ENCODE measurements at places on chromosomes 1 and 21.

DNA sequence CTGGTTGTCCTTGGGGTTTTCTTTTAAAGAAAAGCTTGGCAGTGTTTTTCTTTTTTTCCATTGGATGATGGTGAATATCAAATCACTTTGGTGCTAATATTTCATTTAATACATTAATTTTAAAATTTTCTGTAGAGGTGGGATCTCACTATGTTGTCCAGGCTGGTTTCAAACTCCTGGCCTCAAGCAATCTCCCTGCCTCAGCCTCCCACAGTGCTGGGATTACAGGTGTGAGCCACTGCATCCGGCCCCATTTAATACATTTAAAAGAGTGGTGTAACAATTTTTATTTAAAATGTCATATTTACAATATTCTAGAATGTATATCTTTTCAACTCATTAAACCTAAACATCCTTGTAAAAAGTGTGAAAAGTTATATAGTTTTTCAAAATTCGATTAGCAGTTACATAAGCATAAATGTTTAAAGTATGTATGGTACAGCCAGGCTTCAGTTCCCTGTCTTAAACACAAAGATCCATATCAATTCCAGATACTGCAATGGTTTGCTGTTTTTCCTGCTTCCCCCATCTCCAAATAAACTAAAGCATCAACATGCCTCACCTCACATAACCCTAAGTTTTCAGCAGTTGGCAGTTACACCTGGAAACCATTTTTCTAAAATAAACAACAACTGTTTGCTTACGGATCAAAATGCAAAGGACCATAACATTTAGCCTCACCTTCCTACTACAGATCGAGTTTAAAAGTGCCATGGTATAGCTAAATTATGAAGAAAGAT, 8.9 kb upstream of the LGALS8 start:
- no peak for DNase-seq

DNA sequence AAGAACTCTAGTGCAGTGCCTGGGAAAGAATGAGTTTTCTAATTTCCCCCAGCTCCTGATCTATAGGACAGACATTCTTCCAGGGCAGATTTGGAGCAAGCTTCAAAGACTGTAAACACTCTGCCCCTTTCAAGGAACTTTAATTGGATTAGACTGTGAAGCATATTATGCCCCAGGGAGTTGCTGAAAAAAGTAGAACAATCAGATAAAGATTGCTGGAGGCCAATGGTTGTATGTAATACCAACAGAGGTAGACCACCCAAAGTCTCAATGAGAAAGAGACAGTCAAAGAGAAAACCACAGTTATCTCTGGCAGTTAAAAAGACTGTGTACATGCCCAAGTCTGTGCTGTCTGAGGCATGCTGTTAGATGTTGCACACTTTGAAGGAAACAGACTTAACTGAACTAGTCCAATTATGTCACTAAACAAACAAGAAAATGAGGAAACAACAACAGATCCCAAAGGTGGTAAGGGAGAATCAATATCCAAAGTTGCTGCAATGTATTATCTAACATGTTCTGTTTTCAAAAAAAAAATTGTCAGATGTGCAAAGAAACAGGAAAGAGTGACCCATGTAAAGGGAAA, 24.4 kb downstream of the C4BPA start:
- DNase-seq, result no peak

DNA sequence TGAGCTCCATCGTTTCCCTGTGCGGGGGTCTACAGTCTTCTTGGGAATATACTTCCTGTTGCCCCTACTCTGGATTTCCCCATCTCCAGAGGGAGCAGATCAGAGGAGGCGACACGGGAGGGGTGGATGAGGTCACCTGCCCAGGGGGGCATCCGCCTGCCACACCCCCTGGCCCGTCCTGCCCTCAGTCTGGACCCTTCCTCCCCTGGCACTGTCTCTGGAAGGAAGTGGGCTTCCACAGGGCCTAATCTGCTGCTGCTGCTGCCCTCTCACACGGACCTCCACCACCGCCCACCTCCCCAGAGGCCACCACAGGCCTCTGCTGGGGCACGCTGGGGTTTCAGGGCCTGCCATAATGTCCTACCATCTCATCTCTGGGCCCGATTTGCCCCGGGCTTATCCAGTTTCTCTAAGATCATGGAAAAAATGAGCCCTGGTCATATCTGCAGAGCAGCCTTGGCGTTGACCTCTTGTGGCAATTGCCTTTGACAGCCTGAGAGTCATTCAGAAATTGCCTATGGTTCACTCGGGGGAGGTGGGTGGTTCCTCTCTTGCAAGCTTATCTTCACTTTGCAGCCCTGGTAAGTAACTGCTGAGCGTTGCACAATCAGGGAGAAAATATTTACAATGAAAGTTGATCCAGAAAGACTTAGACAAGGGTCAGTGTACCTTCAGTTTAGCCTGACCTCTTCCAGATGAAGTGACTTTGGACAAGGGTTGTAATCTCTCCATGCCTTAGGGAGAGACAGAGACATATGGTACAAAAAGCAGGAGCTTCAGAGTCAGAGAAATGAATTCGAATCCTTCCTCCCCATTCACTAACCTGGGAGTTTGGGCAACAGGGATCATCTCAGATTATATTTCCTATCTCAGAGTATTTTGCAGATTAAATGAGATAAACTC, 252.4 kb downstream of the TOMM20 start:
- DNase-seq, result no peak

DNA sequence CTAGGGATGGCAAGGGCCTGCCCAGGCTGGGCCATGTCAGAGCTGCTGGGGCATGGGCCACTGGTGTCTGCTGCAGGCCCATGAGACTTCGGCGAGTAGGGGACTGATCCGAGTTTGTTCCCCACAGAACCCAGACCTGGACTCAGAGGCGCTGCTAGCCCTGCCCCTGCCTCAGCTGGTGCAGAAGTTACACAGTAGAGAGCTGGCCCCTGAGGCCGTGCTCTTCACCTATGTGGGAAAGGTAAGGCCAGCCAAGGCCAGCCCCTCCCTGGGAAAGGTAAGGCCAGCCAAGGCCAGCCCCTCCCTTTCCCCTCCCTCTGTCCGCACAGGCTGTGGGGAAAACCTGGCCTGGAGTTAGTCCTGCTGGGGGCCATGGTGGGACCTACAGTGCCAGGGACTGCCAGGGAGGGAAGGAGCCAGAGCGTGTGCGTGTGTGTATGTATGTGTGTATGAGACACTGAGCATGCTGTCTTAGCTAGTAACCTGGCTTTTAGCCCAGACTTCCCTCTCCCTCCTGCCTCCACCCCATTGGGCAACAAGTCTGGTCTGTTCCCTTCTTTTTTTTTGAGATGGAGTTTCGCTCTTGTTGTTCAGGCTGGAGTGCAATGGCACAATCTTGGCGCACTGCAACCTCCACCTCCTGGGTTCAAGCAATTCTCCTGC, 8.0 kb downstream of the FAAH start:
- DNase-seq, result no peak

DNA sequence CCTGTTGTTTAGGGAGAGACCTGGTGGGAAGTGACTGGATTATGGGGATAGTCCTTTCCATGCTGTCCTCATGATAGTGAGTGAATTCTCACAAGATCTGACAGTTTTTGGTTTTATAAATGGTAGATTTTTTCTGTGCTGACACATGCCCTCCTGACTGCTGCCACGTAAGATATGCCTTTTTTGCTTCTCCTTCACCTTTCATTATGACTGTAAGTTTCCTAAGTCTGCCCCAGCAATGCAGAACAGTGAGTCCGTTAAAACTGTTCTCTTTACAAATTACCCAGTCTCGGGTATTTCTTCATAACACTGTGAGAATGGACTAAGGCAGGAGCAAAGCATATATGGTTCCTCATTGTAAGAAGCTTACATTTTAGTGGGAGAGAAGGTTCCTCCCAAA, 1727.2 kb downstream of the NCAM2 start:
- no peak for DNase-seq

- no peak for DNase-seq
Observed at GRCh38 chr1:237664348-237664747, 226.4 kb downstream of the ZP4 start.

DNA sequence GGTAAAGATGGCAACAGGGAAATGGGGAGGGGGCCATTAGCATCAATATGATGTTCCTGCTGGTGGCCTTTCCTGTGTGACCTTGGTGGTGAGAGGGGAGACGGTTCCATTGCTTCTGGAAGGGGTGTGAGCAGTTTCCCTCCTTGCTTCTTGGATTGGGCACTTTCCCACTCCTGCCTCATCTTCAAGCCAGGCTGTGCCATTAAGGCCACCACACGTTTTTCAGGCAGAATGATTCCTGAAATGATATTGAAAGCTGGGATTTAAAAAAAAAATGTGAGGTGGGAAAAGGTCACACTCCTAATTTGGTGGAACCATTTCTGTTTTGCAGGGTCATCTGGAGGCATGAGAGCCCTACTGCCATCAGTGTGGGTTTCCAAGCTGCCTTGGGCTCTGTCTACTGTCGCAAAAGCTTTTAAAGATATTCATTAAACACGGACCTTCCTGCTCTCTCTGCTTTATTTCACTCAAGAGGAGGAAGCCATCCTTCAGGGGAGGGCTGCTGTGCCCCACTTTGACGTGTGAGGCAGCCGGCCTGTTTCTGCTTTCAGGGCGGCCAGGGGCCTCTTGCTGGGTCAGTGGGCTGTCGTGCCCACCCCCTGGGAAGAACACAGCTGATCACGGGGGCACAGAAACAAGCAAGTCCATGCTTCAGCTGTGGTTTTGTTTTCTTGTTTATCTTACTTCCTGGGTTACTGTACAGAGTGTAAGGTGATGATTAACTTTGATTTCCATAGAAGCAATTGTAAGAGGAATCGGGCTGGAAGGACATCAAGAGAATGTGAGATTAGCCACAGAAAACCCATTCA, 8.0 kb downstream of the RIIAD1 start:
- DNase-seq, result no peak

- DNase-seq, result no peak
Observed at GRCh38 chr1:171468120-171468750, 17.1 kb upstream of the PRRC2C start.

GRCh38 chr1:39574646-39575045, 1.9 kb downstream of the PABPC4 start:
- DNase-seq, result no peak

DNA sequence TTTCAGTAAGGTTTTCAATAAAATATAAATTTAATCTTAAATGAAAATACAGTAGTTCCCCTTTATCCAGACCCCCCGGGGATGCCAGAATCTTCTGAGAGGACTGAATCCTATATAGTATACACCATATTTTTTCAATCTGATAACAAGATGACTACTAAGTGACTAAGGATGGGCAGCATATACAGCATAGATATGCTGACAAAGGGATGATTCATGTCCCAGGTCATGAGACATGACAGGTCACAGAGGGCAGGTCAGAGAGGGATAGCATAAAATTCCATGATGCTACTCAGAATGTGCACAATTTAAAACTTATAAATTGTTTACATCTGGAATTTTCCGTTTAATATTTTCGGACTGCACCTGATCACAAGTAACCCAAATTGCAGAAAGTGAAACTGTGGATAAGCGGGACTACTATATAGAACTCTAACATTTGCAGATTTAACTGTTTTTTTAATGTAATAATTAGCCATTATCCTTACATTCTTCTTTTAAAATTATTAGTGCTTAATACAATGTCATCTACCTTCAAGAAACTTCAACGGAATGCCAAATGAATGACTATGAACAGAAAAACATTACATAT, 48.8 kb downstream of the LRRC40 start:
- no peak for DNase-seq

DNA sequence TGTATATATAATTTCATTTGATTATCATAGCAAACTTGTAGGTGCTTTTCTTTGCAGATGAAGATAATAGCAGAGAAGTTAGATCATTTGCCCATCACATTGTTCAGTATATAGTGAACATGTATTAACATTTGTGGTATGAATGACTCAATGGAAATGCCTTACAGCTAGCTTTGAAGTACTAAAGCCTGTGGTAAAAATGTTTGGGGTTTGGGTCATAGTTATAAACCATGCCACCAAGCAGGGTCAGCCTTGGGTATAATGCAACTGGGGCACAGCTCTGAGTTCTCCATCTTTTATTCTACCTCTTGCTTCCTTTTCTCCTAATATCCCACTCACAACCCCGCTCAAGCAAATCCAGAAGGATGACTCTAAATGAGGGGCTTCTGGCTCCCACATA, 141.6 kb downstream of the KCNT2 start:
- DNase-seq, result no peak

DNA sequence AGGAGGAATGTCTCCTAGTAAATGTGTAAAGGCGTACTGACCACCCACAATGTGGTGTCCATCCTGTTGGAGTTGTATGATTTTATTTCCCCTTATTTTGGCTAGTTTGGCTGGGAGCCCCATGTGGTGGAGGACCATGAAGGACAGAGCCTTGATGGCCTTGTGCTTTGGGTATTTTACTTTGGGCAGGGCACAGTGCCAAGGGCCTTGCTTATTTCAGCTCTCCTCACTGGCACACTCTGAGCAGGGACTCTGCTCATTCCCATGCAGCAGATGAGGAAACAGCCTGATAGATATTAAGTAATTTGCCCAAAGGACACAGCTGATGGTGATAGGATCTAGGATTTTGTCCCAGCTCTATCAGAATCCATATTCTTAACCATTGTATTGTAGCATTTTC, 50.2 kb downstream of the SMYD2 start:
- no peak for DNase-seq

DNA sequence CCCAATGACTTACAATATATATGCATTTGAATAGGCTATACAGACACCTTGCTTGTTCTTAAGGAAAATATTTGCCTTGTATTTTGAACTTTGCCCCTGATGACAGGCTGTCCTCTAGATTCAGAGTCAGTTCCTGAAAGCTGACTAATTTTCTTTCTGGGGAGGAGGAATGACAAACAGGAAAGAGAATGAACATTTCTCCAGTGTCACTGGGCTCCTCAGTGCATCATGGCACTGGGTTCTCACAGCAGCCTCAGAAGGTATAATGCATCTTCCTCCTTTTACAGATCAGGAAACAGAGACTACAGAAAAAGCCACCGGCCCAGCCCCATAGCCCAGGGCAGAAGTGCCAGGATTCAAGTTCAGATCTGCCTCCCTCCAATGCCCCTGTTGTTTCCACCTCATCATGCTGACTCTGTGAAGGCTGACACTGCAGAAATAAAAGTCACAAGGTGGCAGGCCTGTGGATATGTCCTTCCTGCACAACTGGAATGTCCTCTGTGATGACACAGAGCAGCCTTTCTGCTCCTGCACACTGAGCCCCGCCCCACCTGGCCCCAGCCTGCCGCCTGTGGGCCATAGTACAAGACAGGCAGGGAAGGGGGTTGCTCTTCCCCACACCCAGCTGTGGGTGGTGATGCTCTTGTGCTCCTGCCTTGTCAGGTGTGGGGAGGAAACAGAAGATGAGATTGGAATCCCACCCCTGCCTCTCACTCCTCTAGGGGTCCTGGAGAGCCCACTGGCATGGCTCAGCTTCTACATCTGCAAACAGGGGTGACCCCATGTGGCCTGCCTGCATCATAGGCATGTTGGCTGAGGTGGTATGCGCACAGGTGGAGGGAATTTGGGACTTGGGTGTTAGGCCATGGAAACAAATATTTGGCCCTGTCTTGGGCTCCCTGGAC, 6.4 kb downstream of the TTC22 start:
- DNase-seq, result no peak

DNA sequence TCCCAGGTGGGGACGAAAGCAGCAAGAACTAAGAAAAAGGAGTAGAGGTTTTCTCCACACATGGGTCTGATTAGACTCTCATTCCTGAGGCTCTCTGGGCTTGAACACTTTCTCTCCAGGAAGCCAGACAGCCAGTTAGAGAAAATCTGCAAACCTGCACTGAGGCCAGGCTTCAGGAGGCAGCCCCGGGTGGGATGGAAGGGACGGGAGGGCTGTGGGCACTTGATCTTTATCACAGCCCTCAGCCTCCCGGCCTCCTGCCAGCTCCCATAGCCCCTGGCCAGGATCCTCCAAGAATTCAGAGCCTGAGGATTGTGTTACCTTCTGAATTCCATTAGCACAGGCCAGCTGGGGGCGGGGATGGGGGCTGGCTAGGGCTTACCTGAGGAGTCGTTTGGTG, 40.1 kb downstream of the SERTAD4 start:
- no peak for DNase-seq
